ENCODE measurements at places on chromosomes 6 and 20.

- no peak for DNase-seq
Observed at GRCh38 chr20:37204056-37204455, 24.7 kb upstream of the MROH8 start.

DNA sequence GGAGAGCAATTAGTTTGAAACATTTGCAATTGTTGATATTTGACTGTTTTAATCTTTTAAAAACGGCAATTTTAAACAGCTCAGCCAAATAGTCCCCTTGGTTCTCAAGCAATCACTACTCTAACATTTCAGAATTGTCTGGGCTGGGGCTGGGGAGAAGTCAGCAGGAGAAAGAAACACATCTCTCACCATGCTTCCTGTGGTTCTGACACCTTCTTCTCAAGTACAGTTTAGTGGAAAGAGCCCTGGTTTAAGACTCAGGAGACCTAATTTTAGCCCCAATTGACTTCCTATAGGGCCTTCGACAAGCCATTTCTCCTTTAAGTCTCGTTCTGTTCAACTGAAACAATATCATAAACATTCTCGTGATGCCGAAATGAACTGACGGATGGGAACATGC is 168.4 kb upstream of the CDYL start:
- DNase-seq: no peak

GRCh38 chr6:25746968-25747367 is 7.6 kb upstream of the SLC17A4 start:
- DNase-seq: no peak

DNA sequence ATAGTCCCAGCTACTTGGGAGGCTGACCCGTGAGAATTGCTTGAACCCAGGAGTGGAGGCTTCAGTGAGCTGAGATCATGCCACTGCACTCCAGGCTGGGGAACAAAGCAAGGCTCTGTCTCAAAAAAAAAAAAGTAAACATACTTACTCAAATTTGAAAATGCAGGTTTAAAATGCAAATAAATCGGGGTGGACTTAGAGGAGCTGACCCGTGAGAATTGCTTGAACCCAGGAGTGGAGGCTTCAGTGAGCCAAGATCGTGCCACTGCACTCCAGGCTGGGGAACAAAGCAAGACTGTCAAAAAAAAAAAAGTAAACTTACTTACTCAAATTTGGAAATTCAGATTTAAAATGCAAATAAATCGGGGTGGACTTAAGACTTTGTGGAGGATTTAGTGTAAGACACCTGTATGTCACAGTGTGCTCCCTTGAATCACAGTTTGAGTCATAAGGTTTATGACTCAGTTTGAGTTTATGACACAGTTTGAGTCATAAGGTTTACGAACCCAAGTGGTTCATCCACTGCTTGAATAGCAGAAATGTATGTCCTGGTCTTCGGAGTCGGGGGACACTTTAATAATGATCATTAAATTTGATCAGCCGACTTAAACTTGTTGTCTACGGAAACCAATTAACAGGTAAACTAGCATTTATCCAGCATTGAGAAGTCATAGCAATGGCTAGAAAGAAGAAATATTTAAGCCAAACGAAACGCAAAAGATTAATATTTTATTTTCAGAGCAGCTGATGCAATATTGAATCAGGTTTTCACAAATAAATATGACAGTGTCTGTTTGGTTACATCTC is 6.8 kb upstream of the MRPS10 start:
- DNase-seq: no peak

DNA sequence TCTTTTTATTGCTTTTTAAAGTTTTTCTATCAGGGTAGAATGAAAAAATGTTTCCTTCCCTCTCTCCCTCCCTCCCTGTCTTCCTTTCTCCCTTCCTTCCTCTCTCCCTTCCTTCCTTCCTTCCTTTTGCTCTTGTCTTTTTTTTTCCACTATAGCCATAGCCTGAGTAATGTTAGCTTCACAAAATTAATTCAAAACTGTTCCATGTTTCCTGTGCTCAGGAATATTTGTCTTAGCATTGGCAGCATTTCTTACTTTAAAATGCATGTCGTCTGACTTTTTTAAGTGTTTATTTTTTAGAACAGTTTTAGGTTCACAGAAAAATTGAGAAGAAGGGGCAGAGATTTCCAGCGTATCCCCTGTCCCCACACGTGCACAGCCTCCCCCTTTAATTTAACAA is 730.8 kb upstream of the CITED2 start:
- no peak for DNase-seq

All from NCI-H345 (cell line).